ENCODE measurements at places on chromosomes 2 and 18. TPM values are rescaled to one million over a fixed set of nuclear protein-coding genes. Genes with fewer than 3 reads are reported as not detected.

Gene LAMA1
- total RNA-seq, result 0.69 TPM

Gene KCNE4
- total RNA-seq, result 38.1 TPM

Gene MIB1
- 55.3 TPM for total RNA-seq

Gene SERPINB3
- total RNA-seq, result not detected

Gene IL18R1
- total RNA-seq, result 2.8 TPM

- no peak for DNase-seq
Observed at GRCh38 chr2:196244966-196245365, 73.6 kb upstream of the STK17B start.

DNA sequence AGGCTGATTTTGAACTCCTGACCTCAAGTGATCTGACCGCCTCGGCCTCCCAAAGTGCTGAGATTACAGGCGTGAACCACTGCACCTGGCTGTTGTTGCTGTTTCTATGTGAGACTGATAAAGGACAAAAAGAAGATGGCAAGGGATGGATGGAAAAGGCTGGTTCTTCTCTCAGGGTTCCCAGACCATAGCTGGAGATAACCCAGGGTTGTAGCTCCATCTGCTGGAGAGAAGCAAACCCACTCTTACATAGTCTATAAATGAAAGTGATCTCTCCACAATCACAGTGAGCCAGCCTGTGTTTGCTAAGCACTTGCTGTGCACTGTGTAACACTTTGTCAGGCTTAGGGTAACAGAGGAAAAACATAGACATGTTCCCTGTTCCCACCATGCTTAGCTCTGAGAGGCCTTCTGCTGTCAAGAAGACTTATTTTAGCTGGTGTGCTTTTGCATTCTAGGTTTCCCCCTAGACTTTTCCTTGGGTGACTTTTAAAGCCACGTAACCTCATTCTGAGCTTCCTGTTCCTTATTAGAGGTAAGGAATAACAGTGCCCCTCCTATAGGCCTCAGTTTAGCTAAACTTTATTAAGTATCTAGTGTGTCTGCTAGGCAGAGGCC is 49.7 kb downstream of the LIMS1 start:
- no peak for DNase-seq

DNA sequence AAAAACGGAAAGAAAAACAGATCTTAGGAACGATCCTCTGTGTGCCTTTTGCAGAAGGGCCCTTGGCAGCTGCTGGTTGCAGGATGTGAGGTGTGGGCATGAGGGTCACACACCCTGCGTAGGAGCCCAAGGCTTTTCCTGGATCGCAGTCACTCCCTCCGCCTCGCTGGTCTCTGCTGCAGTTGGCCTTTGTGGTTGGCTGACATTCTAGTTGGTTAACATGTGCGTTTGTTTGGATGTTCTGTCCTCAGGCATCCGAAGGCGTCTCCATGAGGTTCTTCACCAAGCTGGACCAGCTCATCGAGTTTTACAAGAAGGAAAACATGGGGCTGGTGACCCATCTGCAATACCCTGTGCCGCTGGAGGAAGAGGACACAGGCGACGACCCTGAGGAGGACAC is 61.7 kb downstream of the INPP5D start:
- no peak for DNase-seq

DNA sequence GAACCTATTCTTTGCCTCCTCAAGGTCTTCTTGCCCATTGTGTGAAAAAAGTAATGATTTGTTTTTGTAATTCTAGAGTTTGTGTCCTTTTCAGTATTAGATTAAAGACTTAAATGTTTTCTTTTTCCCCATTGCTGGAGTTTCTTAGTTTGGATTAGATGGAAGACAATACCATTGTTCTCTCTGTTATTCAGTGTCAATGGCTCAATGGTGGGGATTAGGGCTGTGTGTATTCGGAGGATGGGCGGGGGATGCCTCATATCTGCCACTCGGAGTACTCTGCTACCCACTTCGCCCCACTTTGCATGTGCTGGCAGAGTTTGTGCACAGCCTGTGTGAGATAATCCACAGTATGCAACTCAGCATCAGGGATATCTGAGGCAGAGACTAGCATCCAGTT is 90.1 kb downstream of the KLHL29 start:
- DNase-seq, result no peak

DNA sequence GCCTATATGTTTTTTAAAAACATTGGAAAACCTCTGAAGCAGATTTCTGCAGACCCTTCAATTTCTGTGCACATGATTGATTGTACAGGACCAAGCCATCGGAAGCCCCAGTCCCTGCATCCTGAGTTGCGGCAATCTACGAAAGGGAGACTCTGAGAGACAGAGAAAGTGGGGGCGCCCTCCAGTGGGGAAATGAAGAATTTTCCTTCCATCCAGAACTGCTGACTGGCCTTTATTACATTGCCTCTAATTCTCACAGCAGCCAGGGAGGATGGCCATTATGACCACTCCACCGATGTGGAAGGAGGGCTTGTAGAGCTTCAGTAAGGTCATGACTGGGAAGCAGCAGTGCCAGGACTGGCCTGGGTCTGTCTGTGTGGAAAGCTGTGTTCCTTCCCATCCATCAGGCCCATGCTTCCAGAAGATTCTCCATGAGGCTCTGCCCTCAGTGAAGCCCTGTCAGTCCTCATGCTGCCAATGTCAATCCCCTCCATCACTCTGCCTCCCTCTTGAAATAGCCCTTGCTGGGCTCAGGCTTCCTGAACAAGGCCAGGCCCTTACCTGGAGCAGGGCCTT is 20.0 kb upstream of the RESP18 start:
- no peak for DNase-seq

- no peak for DNase-seq
Observed at GRCh38 chr2:232030229-232030628, 68.7 kb downstream of the DIS3L2 start.

DNA sequence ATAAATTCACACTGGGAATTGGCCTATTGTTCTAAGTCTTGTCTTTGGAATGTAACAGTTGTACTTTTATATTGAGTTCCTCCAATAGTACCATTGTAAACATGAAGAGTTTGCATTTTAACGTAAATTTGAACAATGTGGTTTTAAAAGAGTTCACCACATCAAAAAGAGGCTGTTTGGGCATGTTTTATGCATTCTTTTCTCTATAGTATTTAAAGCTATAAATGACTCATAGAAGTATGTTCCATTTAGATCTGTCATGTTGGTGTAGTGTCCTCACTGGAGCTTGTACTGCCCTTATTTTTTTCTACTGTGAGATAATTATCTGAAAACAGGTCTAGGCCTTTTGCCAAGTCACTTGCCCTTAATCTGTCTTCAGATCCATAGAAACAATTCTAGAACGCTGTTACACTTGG is 141.9 kb downstream of the RHBDD1 start:
- no peak for DNase-seq

DNA sequence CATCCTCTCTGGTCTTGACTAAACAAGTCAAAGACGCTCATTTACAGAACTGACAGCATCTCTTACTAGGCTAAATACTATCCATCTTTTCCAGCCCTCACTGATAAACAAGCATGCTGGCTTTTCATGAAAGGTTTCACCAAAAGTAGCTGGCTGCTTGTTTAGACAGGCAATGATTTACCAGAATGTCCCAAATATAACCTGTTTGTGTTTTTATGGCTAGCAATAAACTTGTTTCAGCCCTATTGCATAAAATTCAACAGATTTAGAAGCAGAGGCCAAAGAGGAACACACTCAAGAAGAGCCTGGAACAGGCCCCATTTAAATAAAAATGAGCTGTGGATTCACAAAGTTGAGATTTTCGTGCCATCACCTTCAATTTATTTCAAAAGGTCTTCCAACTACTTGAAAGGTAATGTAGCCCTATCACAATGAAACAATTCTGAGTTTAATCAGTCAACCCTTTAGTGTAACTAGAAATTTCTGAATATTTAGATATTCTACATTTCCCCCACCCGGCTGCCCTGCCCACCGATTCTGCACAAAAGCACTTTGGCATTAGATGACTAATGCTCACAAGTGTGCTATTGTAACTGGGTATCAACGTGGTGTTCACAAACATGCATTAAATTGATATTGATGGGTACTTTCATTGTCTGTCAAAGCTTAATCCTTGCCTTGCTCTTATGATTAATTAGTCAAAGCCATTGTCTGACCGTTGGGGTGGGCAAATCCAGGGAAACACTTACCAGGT is 54.0 kb downstream of the ST6GAL2 start:
- DNase-seq, result no peak

Measured in esophagus muscularis mucosa (tissue), 4 donors.